Central memory CD4-positive, alpha-beta T cell (primary cell): ENCODE measurements at places on chromosomes 12 and 14.

- no peak for DNase-seq
Measured at GRCh38 chr14:74949191-74949601, 6.2 kb downstream of the PGF start.

- no peak for DNase-seq
Measured at GRCh38 chr12:63945777-63946176, 101.3 kb downstream of the SRGAP1 start.

- no peak for DNase-seq
Measured at GRCh38 chr14:23137813-23138535, 18.9 kb upstream of the CEBPE start.

- peak; percentile 22 for DNase-seq
Measured at GRCh38 chr12:4526923-4527546, 11.7 kb upstream of the RAD51AP1 start.

DNA sequence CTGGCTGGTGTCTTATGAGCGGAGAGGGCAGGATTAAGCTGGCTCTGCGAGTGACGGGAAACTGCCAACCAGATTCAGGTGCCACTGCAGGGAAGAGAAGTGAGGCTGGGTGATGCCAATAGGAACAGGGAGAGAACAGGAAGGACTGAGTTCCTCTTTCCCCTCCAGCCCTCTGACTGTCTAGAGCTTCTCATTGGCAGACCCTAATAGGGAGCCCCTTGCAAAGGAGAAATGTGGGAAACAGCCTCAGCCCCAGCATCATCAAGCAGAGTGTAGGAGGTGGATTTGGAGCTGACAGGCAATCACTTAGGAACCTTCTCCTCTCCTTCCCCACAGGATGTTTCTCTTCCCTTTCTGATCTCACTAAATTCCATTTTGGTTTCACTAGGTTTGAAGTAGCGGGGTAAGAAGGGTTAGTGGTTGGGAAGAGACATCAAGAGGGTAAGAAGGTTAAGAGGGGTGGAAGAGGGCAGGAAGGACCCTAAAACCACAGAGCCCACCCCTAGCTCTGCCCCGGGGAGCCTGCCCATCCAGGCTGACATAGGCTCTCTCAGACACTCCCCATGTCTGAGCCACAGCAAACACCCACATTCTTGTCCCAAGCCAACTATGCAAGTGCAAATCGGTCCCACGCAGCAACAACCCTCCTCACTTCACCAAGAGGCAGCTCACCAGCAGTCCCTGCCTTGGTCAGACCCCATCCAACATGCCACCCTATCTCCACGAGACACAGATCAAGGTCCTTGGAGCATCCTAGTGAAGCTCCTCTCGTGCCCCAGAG, 111.1 kb downstream of the STAB2 start:
- no peak for DNase-seq

- no peak for DNase-seq
Measured at GRCh38 chr12:18981732-18982131, 147.8 kb upstream of the PLEKHA5 start.

DNA sequence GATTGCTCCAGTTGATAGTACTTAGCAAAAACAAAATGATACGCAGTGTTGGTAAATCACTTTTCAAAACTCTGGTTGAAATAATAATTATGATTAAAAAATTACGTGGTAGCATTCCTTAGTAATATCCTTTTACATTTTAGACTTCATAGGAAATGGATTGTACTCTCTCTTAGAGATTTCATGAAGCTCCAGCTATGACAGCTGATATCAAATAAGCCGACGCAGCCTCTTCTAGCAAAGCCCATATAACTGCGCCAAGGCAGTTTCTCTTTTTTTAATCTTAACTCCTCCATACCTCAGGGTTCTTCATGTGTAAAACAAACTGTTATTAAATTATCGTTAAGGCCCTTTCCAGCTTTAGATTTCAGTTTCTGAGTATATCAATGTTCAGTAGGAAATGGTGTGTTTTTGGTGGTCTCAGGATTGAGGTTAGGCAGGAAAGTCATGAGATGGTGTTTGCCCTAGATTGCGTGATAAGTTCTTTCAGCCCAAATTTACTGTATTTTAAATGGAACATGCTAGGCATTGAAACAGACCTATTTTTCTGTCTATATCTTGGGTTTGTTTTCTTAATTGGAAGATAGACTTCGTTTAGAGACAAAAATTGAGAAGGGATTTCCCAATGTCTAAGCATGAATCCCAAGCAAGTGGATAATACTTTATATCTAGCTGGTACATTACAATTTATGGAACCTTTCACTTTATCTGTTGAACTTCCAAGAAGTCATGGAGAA, 902 bp upstream of the CFL2 start:
- no peak for DNase-seq

- no peak for DNase-seq
Measured at GRCh38 chr12:106188256-106188655, 49.5 kb upstream of the NUAK1 start.

DNA sequence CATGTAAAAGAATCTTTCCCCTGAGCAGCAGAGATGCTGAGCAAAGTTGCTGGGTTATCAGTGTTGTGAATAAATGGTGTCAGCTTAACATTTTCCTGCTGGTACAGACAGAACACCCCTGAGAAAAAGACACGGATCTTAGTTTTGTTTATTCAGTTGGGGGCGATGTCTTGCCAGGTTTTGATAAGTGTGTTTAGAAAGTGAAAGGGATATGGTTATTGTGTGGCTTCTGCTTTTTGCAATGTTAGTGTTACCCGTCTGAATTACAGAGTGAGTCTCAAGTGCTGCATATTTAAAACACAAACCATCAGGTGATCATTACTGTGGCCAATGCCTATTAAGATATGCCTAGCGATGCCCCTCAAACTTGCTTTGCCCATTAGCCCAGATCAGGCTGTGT, 864.6 kb upstream of the SEL1L start:
- no peak for DNase-seq

GRCh38 chr12:12486661-12487240, 75.9 kb downstream of the DUSP16 start:
- no peak for DNase-seq

- DNase-seq = no peak
Measured at GRCh38 chr12:1837541-1838204, 17.3 kb downstream of the LRTM2 start.

DNA sequence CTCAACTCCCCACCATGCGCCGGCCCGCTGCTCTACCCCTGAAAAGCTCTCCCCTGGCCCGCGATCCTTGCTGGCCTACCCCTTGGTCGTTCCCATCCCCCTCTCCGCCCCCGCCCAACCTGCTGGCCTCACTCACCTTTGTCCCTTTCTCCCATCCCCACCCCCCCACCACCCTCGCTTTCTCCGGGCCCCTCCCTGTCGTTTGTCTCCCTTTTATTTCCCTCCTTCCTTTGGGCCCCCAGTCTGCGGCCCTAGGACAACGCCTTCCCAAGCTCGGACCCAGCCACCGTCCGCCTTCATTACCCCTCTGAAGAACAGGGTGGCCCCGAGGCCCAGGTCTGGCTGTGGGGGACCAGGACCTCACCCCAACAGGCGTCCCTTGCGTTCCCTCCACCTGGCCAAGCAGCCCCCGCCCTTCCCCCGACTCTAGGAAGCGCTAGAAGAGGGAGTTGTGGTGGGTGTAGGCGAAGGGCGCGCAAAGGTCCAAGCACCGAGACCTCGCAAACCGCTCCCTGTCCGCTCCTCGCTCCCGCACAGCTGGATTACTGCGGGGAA, 6.9 kb upstream of the SLC7A7 start:
- DNase-seq = no peak

GRCh38 chr12:110743571-110744093, 941 bp upstream of the PPP1CC start:
- DNase-seq = no peak

GRCh38 chr12:127257366-127257935, 1009.5 kb upstream of the TMEM132C start:
- no peak for DNase-seq

DNA sequence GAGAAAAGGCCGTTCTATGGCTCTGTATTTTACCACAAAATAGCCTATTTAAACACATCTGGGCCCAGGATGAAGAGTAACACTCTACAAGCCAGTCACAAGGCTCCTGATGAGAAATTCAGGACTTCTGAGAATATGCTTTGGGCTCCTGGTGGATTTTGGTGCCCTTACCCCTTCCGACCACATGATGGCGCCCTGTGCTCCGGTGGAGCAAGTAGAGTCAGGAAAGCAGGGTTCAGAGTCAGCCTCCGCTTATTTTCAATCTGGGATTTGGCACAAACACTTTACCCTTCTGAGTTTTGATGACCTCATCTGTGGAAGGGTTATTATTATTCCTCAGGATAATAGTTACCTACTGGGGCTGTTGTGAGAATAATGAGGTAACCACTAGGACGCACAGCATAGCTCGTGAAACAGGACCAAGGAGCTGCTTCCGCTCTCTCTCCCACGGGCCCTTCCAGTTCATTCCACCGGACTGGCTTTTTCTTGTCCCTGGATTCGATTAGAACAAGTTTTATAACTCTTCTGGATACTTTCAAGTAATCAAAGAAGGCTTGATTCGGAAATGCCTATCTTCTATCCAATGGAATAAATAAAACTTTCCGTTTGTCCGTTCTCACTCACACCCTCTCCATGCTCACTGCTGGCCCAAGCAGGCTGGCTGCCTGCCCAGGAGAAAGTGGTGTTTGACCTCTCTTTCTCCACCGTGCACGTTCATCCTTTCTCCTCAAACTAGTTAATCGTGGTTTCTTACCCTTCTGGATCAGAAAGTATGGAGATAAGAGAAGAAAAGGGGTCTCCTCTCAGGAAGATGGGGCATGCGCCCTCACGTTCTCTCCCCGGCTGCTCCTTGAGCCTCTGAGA, 104.6 kb downstream of the GALC start:
- DNase-seq = no peak

DNA sequence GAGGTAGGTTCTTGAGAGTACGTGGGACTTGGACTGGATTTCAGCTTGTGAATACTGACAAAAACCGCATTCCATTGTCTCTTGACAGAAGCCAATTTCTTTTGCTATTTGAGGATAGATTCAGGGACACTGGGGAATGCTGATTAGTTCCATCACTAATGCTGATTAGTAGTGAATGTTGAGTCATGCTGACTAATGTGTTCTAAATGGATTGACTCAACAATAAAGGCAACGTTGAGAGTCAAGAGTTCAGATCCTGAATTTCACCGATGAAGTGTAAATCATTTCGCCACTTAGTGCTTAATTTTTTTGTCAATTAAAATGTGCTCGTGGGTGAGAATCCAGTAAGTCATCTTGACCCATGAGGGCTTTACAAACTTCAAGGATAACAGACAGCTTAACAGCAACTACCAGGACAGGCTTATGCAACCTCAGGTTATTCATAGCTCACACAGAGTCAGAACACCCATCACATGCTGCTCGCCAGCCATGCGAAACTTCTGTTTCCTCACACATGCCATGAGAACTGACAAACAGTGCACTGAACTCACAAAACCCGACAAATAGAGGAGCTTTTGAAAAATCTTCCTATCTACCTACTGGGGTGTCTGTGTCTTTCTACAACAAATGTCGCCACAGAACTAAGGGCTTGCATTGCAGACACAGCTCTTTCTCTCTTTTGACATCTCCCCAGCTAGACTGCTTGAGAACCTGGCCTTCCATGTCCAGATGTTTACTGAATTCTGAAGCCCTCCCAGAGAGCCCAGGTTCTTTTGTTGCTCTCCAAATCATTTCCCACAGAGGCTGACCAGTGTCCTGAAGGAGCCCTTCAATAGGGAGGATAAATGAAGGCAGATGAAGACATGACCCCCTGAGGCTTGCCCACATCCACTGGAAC, 316.4 kb downstream of the ZFP36L1 start:
- DNase-seq = no peak

GRCh38 chr14:86961106-86961716, 1031.8 kb downstream of the GALC start:
- no peak for DNase-seq

- DNase-seq = no peak
Measured at GRCh38 chr14:105271224-105271890, 23.0 kb downstream of the BTBD6 start.

DNA sequence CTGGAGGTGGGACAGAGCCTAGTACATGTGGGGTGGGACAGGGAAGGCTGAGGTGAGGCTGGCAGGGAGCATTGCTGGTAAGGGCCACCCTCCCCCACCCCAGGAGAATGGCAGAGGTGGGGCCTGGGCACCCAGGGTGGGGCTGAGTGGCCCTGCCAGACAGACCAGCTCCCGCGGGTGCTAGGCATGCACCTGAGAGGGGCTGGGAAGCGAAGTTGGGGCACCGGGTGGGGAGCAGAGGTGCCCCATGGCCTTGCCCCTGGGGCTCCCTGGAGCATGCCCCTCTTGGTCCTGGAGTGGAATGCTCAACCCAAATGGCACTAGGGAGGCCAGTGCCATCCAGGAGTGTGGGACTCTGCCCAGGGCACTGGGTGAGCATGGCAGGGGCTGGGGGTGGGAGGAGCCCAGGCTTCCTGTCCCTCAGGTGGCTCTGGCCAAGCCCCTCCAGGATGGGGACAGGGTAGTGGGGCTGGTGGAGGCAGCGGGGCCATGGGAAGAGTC, 1.3 kb downstream of the TNFAIP2 start:
- DNase-seq = no peak
